ENCODE measurements at places on chromosomes 1 and 21.

GRCh38 chr1:70334436-70334835 lies 20.1 kb downstream of the ANKRD13C start:
- DNase-seq, result no peak

DNA sequence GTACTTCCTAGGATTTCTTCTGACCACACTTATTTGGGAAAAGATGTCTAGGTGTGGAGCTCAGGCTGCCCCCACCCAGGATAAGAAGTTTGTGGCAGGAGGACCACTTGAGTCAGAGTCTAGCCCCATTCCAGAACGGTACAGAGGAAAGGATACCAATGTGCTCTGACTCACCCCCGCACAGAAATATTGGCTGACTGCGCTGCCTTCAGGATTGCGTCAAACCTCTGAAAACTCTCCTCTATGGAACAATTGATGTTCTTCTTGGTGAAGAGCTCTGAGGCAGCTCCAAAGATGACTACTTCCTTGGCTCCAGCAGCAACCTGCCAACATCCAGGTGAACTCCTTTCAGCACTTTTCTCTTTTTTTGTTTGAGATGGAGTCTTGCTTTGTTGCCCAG lies 11.2 kb downstream of the HMGCL start:
- DNase-seq, result no peak

- DNase-seq, result peak; percentile 79
These were observed 696 bp downstream of the TGFB2 start for GRCh38 chr1:218345673-218346390.

DNA sequence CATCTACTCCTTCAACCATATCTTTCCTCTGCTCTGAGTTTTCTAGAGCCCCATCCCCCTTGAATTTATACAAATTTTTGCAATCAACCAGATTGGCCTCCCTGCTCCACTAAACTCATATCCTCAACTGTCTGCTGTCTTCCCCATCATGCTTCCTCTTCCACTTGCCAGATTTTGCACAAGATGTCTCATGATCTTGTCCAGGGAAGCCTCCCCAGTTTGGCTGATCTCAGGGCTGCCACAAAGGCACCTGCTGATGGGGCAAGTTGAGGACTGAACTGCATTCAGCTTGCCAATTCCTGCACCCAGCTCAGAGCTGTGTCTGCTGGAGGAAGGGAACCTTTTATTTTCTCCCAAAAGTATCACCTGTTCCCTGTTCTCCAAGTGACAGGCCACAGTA lies 3.9 kb upstream of the KCNJ9 start:
- DNase-seq, result no peak

GRCh38 chr1:18530587-18531502 lies 50.1 kb downstream of the KLHDC7A start:
- no peak for DNase-seq

DNA sequence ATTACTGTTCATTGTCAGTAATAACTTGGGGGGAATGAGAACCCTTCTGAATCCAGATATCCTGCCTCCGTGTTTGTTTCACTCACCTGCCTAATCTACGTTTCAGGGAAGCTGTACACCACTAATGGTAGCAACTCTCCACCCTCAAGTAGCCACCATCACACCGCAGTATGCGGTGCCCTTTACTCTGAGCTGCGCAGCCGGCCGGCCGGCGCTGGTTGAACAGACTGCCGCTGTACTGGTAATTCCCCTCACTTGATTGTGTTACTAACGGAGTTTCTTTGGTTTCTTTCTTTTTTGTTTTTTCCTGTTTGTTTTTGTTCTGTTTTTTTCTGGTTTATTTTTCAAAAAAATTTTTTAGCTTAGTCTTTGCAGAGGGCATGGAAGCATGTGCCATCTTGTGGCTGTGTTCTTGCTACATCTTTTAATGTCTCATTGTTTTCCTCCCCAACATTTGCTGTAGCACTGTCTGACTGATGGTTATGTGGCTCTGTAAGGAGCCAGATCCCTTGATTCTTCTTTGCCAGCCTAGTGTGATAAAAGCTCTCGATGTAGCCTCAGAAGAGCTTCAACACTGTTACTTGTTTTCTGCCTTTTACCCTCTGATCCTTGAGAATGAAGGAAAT lies 15.9 kb upstream of the OLFML3 start:
- DNase-seq, result no peak

- no peak for DNase-seq
These were observed 10.2 kb downstream of the NFASC start for GRCh38 chr1:204880906-204881305.

DNA sequence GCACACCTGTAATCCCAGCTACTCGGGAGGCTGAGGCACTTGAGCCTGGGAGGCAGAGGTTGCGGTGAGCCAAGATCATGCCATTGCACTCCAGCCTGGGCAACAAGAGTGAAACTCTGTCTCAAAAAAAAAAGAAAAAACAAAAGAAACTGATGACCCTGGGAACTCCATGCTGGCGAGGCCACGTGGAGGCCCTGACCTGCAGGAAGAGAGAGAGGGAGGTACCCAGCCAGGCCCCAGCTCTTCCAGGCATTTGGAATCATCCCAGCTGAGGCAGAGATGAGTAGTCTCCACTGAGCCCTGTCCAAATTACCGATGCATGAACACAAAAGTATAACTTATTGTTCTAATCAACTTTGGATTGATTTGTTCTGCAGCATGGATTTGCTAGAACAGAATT lies 132.0 kb upstream of the ZBTB40 start:
- DNase-seq, result no peak

DNA sequence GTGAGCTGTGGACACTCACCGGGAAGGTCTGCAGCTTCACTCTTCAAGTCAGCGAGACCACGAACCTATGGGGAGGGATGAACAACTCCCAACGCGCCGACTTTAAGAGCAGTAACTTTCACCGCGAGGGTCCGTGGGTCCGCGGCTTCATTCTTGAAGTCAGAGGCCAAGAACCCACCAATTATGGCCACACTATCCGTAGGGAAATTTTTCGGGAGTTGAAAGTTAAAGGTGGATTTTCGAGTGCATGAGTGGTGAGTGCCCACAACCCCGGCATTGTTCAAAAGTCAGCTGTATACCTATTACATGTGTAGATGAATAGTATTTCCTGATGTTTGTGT lies 19.7 kb downstream of the EXOC8 start:
- no peak for DNase-seq

GRCh38 chr1:41357451-41358101 lies 3.7 kb upstream of the FOXO6 start:
- DNase-seq, result no peak
